ENCODE measurements at places on chromosomes 1 and 21.
A peak's percentile ranks its signal among the peaks of the same experiment; 100 is the strongest.

DNA sequence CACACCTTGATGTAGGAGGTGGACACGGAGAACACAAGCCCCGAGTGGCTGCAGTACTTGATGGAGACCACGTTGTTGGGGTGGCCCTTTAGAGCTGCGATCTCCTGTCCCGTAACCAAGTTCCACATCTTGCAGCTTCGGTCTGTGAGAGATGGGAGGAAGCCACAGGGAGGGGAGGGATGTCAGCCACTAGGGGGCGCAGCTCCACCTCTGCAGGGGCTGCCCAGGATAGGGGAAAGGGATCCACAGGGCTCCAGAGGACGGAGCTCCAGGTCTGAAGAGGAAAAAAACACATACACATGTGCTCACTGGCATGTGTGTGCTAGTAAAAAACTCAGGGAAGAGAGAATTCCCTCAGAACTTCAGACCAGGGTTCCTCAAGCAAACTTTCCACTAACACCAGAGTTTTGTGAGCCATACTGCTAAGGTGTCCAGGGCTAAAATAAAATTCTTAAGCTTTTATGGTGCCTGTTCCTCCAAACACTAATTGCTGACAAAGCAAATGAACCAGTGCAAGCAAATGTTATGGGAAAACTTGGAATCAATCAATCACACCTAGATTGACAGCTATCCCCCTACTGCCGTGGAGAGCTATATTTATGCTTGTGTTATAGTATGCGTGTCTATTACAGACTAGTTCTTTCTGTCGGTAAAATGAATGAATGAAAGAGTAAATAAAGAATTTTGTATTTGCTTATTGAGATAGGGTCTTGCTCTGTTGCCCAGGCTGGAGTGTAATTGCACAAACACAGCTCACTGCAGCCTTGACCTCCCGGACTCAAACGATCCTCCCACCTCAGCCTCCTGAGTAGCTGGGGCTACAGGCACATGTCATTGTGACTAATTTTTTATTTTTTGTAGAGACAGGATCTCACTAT is 43.7 kb downstream of the KIF21B start:
- DNase-seq: peak; percentile 43

GRCh38 chr1:1554926-1555915 is 14.8 kb upstream of the TMEM240 start:
- no peak for DNase-seq

DNA sequence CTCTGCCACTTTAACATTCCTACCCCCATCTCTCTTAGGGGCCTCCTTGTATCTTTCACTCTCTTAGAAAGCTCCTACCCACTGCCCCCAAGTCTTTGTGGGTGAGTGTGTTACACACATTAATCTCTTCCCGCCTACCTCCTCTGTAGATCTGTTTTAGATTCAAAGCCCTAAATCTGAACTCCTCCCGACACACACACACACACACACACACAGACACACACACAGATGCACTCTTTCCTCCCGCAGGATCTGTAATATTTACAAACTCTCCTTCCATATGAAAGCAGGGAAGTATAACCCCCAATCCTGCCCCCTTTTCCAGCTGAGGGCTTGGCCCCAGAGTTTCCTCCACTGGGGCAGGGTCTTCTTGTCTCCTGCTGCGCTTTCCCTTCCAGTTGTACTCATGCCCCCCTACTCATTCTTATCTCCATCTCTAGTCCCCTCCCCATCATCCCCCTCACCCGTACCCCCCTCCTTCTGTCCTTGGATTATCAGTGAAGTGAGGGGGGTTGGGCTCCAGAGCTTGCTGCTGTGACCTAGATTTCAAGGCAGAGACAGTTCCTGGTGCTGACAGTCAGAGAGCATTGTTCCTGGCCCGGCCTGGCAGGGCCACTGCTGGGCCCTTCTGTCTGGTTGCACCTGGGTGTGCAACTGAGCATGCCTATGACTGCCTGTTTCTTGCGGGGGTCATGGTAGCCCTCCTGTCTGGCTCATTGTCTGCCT is 4.3 kb downstream of the PEA15 start:
- DNase-seq: no peak

DNA sequence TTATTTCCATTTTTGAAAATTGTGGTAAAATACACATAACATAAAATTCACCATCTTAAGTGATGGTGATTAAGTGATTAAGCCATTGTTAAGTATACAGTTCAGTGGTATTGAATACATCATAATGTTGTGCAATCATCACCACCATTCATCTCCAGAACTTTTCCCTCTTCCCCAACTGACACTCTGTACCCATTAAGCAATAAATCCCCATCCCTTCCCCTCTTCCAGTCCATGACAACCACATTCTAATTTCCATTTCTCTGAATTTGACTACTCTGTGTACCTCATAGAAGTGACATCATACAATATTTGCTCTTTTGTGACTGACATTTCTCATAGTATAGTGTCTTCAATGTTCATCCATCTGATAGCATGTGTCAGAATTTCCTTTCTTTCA is 124.8 kb downstream of the DISC1 start:
- no peak for DNase-seq

DNA sequence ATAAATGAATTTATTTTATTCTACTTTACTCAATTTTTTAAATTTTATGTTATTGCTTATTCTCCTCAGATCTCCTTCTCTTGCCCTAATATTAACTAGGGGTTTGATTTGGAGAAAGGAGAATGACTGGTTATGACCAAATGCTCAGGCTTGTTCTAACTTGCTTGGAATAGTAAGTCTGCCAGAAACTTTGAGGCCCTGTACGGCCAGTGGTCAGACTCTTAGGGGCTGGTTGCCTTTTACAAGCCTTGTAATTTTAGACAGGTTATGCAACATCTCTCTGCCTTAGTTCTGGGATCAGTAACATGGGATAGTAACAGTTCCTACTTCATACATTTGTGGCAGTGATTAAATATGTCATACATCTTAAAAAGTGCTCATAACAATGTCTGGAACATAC is 279.5 kb downstream of the DUSP10 start:
- no peak for DNase-seq

GRCh38 chr1:6447818-6448748 is 17.9 kb downstream of the TNFRSF25 start:
- no peak for DNase-seq

DNA sequence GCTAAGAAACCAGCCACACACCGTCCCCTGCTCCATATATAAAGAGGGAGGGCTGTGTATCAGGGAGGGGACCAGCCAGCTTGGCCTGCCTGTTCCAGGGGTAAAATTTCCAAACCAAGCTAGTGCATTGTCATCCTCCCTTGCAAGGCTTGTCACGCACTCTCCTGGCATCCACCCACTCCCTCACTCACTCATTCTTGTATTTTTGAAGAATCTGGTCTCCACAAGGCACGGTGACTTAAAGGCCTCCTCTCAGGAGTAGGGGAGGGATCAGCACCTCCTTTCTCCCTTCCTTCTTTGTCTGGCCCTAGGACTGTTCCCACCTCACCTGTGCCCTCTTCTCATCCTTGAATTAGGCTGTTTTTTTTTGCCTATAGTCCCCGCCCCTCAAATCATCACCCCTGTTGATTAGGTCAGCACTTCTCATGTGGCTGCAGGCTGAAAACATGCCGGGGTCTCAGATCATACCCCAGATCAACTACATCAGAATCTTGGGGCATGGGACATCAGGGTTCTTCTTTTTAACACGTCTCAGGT is 5.0 kb downstream of the ABCA4 start:
- no peak for DNase-seq

- DNase-seq: no peak
Observed at GRCh38 chr1:243962541-243962940, 88.5 kb upstream of the ZBTB18 start.

- DNase-seq: no peak
Observed at GRCh38 chr1:81912383-81912782, 111.6 kb downstream of the ADGRL2 start.

- no peak for DNase-seq
Observed at GRCh38 chr1:9476790-9477463, 62.3 kb upstream of the SLC25A33 start.

GRCh38 chr1:204278251-204278650 is 64.5 kb upstream of the GOLT1A start:
- no peak for DNase-seq

DNA sequence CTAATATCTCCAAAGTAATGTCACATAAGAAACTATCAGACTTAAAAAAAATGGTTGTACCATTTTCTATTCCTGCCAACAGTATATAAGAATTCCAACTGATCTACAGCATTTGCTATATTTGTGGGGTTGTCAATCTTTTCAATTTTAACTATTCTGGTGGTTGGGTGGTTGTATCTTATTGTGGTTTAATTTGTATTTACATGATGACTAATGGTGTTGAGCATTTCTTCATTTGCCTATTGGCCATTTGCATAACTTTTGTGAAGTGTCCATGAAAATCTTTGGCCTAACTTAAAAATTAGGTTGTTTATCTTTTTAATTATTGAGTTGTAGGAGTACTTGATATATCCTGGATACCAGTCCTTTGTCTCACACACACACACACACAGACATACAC is 26.2 kb upstream of the LRP8 start:
- DNase-seq: no peak

DNA sequence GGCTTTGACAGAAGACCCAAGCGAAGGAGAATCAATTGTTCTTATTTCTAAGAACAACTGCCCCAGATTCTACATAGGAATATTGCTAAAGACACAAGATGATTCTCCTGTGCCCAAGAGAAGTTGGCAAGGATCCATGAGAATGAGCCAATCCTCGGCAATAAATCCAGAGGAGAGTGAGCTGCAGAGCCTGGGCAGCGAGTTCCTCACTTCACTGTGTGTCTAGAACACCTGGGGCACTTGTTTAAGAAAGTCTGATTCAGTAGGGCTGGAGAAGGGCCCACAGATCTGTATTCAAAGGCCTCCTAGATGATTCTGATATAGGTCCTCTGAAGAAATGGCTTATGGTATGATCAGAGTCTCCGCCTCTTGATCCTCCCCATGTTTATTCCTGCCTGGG is 31.8 kb downstream of the GADD45A start:
- no peak for DNase-seq

- no peak for DNase-seq
Observed at GRCh38 chr1:113552244-113552643, 161.9 kb downstream of the MAGI3 start.

- no peak for DNase-seq
Observed at GRCh38 chr1:95954585-95954984, 720.6 kb downstream of the RWDD3 start.

DNA sequence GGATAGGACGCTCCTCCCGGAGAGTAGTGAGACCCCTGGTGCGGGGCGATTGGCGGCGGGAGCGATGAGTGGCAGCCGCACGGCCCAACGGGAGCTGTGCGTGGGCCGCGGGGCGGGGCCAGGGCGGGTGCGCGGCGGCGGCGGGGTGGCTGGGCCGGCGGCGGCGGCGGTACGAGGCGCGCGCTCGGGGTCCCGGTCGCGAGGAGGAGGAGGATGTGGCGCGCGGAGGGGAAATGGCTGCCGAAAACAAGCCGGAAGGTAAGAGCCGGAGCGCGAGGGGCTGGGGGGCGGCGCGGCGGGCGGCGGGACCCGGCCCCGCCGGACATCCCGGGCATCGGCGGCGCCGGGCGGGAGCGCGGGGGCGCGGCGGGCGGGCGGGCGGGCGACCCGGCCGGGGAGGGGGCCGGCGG is at the start of gene CAMTA1:
CAMTA1 (plus strand) TSS at position 137 of the 410 bp plus-strand sequence; CDS start at position 214, 77 bp downstream.
- DNase-seq: no peak

DNA sequence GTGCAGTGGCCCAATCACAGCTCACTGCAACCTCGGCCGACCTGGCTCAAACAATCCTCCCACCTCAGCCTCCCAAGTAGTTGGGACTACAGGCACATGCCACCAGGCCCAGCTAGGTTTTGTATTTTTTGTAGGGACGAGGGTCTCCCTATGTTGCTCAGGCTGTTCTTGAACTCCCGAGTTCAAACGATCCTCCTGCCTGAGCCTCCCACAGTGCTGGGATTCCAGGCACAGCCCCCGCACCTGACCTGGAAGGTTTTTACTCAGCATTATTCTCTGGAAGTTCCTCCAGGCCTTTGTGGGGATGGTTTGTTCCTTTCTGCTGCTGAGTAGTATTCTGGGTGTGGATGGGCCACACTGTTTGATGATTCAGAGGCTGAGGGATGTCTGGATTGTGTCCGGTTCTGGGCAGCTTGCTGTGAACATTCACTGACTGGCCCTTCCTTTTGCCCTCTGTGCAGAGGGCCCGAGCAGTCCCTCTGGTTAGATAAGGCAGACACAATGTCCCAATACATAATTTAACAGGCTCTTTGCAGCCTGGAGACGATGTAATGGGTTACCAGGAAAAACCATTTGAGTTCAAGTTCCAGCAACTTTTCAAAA is 6.0 kb upstream of the TRAPPC10 start:
- no peak for DNase-seq

GRCh38 chr1:186476264-186477040 is 15.5 kb upstream of the PDC start:
- no peak for DNase-seq

DNA sequence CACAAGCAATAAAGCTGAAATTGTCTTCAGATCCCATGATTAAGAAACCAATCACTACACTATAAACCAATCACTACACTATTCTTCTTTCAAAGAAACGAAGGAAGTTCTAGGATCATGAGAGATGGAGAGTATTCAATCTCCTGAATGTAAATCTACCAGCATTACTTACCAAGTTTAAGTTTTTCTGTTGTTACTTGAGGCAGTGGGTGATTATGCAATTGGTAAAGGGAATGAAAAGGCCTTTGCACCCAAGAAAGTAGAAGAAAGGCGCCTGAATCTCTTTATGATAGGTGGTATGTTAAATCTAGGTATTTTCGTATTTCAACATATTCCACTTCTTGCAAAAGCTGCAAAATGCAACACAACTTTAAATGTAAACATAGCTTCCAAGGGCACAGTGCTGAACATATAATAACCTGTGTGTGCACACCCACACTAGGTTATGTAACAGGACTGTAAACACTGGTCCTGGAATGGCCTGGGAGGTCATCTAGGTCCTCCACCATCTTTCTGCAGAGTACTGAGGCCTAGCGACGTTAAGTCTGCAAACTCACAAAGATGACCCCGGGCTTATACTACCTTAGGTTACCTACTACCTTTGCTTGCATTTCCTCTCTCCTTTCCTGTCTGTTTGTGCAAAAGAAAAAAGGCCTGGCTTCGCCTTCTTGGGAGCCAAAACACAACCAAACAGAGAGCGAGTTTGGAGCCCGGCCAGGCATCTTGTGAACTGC is 1.1 kb upstream of the UAP1 start:
- DNase-seq: no peak

DNA sequence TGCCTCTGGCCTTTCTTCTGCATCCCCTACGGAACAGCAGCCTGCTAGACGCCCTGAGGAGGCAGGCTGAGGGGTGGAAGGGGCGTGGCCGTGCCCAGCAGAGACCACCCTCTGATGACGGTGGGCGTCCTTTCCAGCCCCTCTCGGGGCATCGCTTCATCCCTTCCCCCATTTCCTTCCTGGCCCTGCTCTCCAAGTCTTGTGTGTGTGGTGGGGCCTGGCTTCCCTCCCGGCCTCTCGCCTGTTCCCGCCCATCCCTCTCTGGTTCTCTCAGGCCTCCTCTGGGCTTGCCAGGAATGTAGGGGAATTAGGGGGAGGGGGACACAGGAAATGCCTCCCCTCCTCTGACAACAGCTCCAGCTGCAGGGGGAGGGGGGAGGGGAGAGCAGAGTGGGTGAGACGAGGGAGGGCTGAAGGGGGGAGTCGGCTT is 51.1 kb downstream of the SKI start:
- no peak for DNase-seq

- DNase-seq: no peak
Observed at GRCh38 chr1:23556635-23557470, 2.4 kb downstream of the ID3 start.

- no peak for DNase-seq
Observed at GRCh38 chr21:45900034-45900868, 81.3 kb upstream of the COL6A1 start.
